Activated T-helper 9 cell treated with anti-CD3 and anti-CD28 coated beads, Interleukin-2, amount 50 U/mL, for 16 hours (primary cell): ENCODE measurements at places on chromosomes 11 and 22.

DNA sequence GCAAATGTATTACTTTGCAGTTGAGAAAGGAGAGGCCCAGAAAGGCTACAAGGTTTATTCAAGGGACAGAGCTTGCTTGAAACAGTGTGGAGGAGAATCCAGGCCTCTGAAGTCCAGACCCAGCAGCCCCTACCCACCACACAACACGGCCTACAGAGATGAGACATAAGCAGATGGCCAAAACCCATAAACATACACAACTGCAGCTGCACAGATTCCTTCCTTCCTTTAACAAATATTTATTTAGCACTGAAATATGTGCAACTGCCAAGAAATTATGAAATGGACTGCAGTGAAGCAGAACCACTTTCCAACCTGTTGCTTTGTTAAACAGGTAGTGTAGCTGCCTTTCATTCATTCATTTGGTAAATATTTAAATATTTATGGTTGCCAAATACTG, 122.3 kb downstream of the SPATA19 start:
- DNase-seq: no peak

DNA sequence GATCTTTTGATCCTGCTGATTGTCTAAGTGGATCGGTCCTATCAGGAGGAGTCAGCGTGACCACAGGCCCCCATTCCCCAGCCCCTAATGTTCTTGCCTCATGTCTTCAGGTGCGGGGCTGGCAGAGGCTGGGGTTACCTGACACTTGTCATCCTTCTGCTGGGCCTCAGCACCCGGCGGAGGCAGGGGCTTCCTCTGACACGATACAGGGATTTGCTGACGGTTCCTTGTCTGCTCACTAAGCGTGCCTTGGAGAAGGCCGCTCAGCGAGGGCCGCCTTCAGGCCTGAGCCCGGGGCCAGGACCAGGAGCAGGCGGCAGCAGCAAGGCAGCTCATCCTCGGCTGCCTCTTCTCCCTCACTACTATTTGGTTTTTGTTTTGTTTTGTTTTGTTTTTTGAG, 45.7 kb upstream of the KCNQ1OT1 start:
- no peak for DNase-seq

DNA sequence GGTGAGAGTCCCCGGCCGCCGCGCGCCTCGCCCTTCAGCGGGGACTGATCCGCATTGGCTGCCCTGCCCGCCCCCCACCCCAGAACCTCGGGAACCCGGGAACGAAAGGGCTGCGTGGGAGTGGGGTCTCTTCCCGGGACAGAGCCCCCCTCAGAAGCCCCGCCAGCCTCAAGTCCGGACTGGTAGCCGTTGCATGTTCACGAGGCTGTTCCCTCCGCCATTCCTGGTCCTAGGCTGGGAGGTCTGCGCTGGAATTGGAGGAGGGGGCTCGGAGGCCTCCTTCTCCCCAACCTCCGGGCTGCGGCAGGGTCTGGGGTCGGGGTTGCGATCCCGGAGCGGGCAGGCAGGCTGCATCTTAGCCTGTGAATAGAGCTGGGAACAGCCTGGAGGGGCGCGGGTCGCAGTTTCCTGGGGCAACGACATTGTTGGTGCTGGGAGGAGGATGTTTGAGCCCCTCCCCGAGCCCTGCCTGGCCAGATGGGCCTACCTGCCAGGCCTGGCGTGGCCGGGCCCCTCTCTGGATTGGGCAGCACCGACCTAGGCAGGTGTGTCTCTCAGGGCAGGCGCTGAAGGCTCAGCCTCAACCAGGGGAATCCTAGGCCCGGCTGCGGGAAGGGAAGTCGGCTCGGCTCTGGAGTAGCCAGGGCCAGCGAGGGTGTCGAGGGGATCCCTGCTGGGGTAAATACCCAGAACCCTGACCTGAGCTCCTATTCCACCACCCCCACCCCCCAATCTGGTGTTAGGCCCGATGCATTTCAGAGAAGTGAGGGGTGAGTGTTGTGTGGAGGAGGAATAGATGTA, 670 bp downstream of the MAPK8IP1 start:
- DNase-seq: no peak

DNA sequence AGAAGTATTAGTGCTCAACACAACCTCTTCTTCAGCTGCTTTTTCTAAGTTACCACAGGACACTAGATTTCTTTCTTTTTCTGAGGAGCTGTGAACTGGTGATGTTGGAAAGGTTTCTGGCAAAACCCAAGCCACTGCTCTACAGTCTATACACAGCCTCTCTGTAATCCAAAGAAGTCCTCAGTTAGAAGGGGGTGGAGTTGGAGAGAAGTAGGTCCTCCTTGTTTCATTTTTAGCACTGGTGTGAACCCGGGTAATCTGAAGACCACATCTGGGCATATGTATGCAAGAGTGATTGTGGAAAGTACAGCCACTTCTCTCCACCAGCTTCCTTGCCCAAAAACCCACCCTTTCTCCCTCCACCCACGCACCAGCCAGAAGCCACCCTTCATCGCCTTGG, 1168.1 kb downstream of the LRRC4C start:
- DNase-seq: no peak

DNA sequence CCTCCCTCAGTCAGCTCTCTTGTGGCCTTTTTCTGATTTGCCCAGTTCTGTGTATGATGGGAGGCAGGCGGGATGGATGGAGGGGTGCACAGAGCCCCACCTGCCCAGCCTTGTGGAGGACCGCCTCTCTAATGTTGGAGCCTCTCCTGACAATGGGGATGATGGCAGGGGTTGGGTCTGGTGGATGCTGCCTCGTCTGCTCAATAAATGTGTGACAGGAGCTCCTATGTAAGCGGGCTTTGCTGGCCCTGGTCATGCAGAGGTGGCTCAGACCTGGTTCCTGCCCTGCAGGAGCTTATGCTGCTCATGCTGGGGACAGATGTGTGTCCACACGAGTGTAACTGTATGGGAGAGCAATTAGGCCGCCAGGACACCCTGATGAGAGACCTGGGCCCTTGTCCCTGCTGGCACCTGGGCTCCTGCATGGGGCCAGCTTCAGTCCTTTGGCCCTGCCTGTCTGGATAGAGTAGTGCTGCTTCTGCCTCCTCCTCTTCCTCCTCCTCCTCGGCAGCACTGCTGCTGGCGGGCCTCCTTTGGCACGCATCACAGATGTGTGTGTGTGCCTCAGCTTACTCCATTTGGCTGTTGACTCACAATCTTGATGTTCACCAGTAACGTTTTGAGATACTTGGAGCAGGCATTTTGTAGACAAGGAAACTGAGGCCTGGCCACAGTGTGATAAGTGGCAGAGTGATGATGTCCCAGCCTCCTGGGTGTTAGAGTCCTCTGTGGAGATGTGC, 131.0 kb downstream of the TBC1D22A start:
- DNase-seq: no peak

GRCh38 chr22:29128891-29129807, 56.3 kb downstream of the KREMEN1 start:
- DNase-seq: no peak

DNA sequence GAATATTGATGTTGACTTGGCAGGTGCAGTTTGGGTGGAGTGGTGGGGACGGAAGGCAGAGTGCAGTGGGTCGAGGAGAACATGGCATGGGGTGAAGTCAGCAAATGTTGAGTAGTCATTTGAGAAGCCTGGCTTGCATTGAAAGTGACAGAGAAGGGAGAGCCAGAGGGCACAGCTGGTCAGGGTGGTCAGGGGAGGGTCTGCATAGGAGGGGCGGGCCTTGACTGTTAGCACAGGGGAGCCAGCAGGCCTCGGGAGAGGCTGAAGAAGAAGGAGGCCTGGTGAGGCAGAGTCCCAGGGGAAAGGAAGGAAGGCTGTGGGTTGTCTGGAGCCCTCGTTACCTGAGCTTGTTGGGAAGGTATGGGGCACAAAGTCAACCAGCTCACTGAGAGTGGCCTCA, 230.8 kb upstream of the TBCEL start:
- DNase-seq: no peak

DNA sequence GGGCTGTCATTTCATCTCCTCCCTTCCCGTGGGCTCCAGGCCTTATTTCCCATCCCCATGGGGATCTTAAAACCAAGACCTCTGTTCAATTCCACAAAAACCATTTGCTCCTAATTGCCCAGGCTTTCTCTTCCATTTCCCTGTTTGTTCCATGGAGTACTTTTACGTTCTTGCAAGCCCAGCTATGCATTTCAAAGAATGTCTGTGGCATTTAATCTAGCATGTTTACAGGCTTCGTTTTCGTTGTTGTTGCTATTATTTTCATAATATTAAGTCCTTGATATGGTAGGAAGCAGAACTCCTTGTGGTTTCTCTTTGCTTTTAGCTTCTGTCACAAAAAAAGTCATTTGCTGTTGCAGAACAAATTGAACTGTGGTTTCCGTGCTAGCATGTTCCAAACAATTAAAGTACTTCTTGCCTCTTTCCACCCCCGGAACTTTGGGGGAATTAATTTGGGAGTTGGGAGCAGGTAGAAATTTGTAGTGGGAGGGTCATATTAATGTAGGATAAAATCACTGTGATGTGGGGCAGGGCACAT, 68.1 kb upstream of the SLC22A12 start:
- no peak for DNase-seq

DNA sequence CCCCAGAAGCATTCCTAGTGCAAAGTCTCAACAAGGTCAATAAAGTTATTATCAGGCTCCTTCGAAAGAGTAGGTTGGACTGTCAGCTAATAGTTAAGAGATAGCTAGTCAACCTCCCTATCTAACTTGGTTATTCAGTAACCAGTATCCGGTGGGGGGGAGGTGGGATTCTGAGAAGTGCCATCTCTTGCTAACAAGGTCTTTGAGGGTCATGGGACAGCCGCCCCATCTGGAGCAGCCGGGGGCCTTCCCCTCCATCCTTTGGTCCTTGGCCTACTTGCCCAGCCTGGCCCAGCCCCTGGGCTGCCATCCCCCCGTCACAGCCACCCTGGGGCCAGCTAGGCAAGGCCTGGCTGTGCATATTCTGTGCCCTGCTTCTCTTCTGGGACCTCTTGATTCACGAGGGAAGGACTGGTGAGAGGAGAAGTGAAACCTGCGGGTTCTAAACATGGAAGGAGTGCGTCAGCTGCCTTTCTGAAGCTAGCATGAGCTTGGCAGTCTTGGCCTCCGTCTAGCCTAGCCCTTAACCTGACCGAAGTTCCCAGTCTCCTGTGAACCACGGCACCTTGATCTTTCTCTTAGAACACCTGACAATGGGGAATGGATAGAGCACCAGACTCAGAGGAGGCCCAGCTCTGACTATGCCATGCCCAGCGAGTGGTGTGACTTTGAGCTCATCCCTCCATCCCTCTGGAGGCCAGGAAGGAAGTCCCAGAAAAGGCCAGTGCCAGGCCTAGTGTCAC, 9.3 kb downstream of the SLC37A2 start:
- no peak for DNase-seq

DNA sequence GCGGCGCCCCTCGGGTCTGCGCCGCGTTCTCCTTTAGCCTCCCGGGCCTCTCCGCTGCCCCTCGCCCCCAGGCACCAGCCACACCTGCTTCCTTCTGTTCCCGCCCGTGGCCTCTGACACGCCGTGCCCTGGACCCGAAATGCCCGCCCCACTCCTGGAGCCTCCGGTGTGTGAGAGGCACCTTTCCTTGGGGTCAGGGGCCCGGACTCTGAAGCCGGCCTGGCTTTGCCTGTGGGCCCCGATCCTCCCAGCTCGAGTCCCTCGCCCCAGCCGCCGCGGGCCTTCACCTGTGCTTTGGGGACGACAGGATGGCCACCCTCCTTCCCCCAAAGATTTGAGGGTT, 661 bp upstream of the CDPF1 start:
- DNase-seq: no peak

GRCh38 chr11:107908211-107908610, 20.0 kb upstream of the RAB39A start:
- no peak for DNase-seq
